ENCODE measurements at places on chromosomes 12 and 14.

DNA sequence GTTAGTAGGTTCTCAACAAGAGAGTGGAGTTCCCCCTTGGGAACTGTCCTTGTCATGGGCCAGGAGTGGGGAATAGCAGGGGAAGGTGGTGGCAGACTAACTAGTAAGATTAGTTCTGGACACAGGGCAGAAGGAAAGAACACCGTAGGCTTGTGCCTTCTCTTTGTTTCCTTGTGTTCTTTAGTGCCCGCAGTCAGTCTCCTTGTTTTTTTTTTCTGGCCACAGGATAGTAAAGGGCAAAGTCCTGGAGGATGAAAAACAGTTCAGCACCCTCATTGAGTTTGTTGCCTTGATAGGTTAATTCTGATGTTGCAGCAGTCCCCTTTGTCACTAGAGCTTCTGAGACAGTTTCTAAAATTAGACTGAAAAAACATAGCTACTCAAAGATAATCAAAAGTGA is 8.4 kb downstream of the PEX5 start:
- no peak for DNase-seq

GRCh38 chr12:110756611-110757010 is 13.9 kb upstream of the PPP1CC start:
- DNase-seq: no peak

- no peak for DNase-seq
Observed at GRCh38 chr14:35281341-35281740, 10.8 kb upstream of the PSMA6 start.

DNA sequence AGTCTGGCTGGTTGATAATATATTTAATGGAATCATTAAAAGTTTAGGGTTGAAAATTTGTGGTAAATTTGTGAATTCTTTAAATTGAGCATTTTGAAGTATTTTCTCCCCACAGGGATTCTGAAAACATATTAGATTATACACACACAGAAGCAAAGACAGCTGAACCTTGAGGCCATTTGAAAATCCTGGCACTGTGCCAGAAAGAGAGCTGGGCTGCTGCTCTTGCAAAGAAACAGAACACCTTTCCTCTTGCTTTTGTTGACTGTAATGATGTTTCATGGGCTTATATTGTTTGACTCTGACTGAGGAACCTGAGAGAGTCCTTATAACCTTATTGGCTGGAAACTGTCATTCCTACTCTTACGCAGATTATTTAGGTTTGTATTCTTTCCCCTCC is 4.8 kb downstream of the RNF34 start:
- no peak for DNase-seq

- DNase-seq: no peak
Observed at GRCh38 chr12:49129332-49130150, 1.7 kb downstream of the TUBA1B start.

DNA sequence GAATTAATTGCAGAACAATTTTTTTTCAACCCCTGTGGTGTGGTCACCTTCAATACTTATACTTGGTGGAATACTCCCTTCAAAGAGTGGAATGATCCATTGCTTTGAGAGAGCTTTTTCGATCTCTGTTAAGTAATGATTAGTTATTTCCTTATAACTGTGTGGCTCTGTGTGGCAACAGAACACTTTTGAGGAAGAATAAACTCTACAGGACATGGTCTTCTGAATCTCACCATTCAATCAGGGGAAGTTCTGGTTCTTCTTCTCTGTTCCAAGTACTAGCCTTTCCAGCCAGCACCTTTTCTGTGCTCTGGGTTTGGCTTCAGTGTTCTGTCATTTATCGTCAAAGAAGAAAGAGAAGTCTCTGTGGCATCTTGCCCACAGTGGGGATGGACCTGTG is 369.2 kb downstream of the ZFP36L1 start:
- DNase-seq: no peak

DNA sequence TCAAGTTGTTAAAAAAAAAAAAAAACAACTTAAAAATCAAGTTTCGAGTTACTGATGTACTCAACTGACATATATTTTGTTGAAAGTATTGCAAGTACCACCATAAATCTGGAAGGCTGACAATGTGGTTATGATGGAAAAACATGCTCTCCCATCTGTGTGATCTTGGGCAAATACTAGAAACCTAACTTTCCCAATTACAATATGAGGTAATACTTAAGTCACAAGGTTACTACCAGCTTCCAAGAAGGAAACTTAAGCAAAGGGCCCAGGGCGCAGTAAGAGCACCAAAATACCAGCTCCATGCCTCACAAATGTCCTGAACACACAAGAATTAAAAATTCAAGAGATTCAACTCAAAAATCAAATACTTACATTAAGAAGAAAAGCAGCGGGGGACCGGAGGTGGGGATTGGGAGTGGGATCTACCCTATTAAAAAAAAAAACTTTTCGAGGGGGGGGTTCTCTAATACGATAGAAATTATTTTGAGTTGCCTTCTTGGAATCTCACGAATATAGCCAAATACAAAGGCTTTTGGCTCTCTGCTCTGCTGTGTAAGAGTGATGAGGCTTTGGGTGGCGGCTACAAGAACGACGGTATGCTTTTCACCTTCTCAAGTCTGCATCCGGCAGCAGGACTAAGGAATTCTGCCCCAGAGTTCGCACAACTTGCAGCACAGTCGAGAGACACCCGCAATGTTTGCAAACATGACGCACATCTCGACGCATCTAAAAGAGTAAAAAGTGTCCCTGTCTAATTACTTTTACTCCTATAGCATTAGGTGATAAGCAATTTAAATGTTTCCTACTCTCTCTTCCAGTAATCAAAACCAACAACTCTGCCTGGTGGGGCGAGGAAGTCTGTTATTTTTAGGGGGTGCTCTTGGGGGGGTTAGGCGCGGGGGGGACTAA is 1.1 kb downstream of the SAV1 start:
- peak; percentile 33 for DNase-seq

DNA sequence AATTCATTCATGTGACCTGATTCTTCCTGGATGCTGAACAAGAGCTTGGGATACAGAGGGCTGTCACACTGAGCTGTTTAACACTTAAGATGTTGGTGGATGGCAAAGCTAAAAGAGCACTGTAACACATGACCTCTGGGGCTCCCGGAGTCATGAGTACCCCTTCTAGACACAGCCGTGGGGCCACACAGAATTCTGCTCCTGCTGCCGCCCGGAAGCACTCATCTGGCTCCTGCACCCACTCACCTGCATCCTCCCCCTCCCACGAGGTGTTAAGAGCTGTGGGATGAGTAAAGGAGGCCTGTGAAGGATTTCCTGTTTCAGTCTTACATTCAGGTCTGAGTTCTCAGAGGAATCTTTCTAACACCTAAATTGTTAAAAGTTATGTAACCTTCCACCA is 78.0 kb upstream of the SSTR1 start:
- DNase-seq: peak; percentile 40

GRCh38 chr12:120599672-120600552 is 18.7 kb upstream of the POP5 start:
- no peak for DNase-seq

GRCh38 chr12:131608740-131609690 is 101.9 kb upstream of the SFSWAP start:
- DNase-seq: peak; percentile 71

GRCh38 chr14:90429754-90430153 is 32.9 kb downstream of the CALM1 start:
- no peak for DNase-seq

- no peak for DNase-seq
Observed at GRCh38 chr14:100754020-100754419, 27.3 kb downstream of the DLK1 start.

DNA sequence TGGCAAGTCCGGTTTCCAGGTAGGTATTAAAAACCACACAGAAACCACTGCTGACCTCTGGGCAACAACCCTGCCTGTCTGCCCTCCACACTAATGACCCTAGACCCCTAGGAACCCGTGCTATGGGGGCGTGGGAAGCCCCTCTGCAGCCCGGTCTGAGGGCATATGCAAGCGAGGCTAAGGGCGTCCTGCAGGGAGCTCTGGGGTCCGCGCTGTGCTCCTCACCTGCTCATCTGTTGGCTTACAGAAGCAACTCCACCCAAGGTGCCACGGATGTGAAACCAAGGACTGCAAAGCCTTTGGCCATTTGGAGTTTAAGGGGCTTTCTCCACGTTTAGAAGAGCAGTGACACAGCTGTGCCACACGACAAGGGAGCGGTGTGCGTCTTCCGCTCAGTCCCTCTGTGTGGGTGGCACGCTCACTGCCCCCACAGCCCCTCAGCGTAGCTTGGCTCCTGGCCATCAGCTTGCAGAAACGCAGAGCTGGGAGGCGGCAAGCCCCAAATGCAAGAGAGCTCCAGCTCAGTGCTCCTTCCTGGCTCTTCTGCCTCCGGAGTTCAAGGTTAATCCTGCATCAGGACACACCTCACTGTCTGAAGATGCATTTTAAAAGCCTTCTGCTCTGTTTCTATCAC is 18.4 kb downstream of the AMN start:
- no peak for DNase-seq

DNA sequence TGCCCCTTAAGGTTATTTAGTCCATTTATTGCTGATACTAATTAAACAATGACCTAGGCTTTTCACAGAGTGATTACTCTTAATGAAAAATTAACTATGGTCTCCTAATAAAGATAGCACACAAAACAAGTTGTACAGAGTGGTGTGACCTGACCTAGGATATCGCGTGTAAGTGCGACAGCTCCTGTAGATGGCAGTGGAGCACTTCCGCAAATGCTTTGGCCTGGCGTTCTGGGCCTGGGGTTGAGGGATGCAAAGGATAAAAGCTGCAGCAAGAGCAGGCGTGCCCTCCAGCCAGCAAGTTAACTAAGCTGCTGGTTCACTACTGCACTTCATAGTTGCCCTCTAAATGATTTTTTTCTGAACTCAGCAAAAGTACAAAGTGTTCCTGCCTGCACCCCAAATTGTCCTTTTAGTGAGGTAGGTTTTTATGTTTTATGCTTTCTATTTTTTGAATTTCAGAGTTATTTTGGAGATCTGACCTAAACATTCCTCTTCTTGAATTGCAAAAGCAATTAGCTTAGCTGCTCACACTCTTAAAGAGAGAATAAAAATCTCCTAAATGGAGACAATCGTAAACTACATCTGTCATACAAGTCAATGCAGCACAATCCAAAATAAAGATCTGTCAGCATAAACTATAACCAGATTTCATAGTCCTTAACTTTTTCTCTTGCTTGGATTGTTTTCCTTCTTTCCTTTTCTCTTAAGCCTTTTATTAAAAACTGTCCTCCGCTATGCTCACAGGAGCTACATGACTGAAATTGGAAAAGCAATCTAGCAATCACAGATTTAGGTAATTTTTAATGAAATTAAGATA is 379.6 kb downstream of the LRIG3 start:
- DNase-seq: peak; percentile 30

GRCh38 chr14:95741038-95741490 is 27.1 kb upstream of the TCL1A start:
- no peak for DNase-seq

DNA sequence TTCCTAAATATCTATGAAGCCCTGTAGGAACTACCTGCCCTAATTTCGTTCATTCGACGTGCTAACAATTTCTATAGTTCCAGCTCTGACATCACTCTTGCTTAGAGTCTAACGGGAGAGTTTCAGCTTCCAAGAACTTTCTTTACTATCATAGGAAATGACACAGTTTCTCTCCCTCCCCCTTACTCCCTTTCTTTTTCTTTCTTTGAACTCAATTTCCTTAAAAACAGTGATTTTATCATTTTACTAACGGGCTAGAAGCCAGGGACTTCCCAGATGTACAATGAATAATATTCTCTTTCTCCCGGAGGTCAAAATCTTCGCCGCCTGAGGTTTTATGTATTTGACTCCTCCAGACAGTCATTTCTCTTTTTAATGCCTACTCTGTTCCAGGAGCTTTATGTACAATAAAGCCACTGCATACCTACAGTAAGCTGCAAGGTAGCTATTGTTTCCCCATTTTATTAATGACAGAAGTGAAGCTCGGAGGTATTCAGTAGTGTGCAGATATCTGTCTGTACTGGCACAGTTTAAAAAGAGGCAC is 15.7 kb downstream of the SMCO2 start:
- DNase-seq: peak; percentile 18

DNA sequence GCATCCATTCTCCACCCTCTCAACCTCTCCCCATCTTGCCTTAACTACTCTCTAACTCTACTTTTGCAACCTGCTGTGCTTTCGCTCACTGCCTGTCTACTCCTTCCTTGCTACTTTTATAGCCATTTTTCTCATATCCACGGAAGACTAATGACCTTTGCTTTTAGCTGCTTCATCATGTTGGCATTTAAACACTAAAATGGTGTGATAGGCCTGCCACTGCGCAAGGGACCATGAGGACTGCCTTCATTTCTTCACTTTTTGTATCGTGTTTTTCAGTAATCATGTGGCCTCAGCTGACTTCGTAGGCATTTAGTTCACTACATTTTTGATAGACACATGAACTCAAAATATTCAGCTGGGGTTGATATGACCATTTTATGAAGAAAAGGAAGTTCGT is 252.1 kb downstream of the BCAT1 start:
- no peak for DNase-seq

GRCh38 chr14:71749613-71750238 is 182.5 kb upstream of the RGS6 start:
- DNase-seq: no peak

- peak; percentile 44 for DNase-seq
Observed at GRCh38 chr12:89225808-89226411, 126.4 kb downstream of the DUSP6 start.

- DNase-seq: no peak
Observed at GRCh38 chr12:76252031-76252430, 96.2 kb downstream of the BBS10 start.

- no peak for DNase-seq
Observed at GRCh38 chr12:54018468-54018984, 9.7 kb upstream of the HOXC6 start.

DNA sequence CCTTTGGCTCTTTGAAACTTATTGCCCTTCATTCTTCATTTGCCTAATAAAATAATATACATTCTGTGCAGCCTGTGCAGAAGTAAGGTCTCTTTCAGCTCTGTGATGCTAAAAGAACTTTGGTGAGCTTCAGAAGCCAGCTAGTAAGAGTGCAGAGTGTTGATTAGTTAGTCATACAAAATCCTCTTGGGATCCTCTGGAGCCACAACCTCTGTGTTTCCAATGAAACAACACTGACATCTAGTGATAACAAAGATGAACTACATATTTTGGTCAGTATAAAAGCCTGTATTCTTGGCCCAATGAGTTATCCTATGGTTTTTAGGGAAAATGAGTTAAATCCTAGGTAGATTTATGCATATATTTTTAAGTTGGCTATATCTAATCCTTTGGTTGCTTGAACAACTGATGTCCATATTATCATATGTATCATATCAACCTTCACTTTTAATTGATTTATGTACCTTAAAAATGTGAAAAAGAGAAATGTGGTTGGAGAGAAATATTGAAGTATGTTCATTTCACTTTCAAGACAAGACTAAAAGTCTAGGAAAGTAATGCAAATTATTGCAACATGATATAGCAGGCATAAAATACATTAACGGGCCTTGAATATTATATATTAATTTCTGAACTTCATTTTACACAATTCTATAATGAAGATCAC is 158.4 kb downstream of the KLHL28 start:
- DNase-seq: no peak

GRCh38 chr14:69858801-69859200 is 20.4 kb upstream of the SMOC1 start:
- DNase-seq: no peak
